ENCODE measurements at places on chromosomes 12 and 14.

DNA sequence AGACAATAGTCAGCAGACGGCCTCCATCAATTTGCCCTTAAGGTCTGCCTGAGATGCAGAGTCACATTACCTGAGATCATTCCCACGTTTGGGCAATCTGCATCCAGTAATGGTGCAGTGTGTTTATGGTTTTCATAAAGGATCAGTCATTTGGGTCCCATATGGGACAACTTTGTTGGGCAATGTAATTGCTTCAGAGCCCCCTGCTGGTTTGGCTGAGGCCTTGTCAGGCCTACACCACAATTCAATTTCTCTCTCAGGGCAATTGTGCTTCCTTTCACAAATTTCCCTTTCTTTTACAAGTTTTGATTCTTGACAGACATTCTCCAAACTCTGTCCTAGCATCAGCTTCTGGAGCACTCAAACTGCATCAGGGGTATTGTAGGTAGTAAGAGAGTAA, 191.2 kb upstream of the SSTR1 start:
- DNase-seq = peak; percentile 45

GRCh38 chr14:50070840-50071548, 45.4 kb downstream of the VCPKMT start:
- DNase-seq = no peak

DNA sequence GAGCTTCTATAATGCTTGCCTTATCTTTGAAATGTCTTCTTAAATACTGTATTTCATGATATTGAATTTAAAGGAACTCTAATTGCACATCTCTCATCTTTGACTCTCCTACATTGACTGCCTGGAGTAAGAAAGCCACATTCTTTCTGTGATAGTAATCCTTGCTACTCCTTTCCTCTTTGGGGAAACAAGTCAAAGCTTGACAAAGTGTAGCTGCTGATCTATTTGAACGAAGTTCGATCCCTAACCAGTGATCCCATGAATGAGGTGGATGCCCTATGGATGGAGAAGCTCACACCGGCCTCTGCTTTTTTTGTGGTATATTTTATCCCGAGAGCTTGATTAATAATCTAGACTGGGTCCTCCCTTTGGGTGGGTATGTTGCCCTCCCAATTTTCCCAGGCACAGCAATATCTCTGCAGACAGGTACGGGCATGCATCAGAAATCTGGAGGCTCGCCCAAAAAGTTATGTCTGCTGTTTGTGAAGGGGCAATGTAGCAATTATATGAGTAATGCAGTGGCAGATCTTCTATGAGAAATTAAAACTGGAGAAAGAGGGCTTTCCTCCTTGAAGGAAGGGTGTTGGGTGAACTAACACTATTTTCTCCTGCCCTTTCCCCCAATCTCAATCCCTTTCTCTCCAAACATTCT, 163.0 kb upstream of the FRMD6 start:
- no peak for DNase-seq

- no peak for DNase-seq
Observed at GRCh38 chr12:96441816-96442215, 41.6 kb upstream of the CDK17 start.

DNA sequence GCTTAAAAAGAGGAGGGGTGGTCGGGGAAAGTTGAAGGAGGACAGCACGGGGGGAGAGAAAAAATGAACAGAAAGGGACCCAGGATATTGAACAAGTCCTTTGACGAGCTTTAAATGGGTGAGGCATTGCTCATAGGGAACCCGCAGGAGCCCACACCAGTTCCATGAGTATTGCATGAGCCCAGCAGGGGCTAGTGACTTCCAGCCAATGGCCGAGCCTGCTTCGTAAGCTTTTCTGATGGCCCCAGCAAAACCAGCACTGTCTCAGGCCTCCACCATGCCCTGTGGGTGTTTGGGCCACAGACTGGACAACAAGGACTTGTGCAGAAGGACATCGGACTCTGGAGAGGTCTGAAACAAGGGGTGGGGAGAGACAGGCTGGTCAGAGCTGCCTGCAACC, 109.5 kb downstream of the ZFP36L1 start:
- no peak for DNase-seq

- DNase-seq = no peak
Observed at GRCh38 chr12:57541001-57541400, 6.0 kb downstream of the DCTN2 start.

- DNase-seq = no peak
Observed at GRCh38 chr14:105026033-105026785, 5.3 kb upstream of the CDCA4 start.

DNA sequence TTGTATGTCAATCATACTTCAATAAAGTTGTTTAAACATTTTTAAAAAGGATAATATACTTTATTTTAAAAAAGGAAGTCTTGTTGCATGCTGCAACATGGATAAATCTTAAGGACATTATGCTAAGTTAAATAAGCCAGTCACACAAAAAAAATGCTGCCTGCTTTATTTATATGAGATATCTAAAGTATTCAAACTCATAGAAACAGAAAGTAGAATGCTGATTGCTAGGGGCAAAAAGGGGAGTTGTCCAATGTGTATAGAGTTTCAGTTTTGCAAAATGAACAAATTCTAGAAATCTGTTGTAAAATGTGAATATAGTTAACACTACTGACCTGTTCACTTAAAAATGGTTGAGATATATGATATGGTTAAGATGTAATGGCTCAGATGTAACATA, 8.7 kb downstream of the KLRC4 start:
- no peak for DNase-seq

- DNase-seq = peak; percentile 57
Observed at GRCh38 chr14:74240794-74241651, 1.8 kb downstream of the VSX2 start.

DNA sequence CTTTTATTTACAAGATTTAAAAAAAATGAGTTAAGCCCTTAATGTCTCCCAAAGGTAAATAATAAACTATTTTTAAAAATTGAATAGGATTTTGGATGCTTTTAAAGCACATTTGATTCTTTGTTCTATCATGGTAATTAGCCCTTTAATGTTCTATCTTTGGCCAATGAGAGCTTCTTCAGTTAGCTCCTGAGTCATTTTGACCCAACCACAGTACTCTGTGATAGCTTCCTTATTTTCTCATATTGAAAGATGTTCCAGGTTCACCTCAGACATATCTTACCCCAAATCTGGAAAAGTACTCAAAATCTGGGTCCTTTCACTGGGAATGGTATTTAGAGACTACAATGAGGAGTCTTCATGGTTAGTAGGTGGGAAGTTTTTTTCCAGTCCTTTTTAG, 98.0 kb downstream of the MYRFL start:
- no peak for DNase-seq

DNA sequence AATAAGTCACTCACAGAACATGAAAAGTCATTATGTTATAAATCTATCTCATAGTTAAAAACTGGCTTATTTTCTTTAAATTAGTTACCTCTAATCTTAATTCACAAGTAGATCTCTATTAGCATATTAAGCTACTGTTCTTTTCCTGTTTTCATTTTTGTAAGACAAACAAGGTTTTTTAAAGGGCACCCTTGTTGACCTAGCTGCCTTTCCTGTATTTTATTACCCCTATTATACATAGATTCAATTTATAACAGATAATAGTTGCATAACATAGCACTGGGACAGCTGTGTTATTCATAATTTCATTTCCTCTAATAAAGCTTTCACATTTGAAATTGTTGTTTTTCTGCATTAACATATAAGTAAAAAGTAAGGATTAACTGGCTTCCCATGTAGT, 1500.7 kb upstream of the FLRT2 start:
- DNase-seq = no peak

GRCh38 chr12:110661337-110661972, 27.5 kb downstream of the HVCN1 start:
- DNase-seq = no peak

GRCh38 chr12:104507672-104508071, 50.9 kb downstream of the CHST11 start:
- no peak for DNase-seq

Data from GM23338 (cell line).